NCI-H1694 (cell line): ENCODE measurements at places on chromosomes 2 and 18.

DNA sequence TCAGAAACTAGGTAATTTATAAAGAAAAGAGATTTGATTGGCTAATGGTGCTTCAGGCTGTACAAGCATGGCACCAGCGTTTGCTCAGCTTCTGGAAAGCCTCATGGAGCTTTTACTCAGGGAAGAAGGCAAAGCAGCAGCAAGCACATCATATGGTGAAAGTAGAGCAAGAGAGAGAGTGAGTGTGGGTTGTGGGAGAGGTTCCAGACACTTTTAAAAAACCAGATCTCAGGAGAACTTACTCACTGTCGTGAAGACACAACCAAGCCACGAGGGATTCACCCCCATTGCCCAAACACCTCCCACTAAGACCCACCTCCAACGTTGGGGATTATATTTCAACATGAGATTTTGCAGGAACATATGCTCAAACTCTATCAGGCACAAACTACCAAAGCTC lies 554.6 kb upstream of the TNP1 start:
- no peak for DNase-seq

GRCh38 chr18:48876590-48876989 lies 74.2 kb downstream of the SMAD7 start:
- no peak for DNase-seq

DNA sequence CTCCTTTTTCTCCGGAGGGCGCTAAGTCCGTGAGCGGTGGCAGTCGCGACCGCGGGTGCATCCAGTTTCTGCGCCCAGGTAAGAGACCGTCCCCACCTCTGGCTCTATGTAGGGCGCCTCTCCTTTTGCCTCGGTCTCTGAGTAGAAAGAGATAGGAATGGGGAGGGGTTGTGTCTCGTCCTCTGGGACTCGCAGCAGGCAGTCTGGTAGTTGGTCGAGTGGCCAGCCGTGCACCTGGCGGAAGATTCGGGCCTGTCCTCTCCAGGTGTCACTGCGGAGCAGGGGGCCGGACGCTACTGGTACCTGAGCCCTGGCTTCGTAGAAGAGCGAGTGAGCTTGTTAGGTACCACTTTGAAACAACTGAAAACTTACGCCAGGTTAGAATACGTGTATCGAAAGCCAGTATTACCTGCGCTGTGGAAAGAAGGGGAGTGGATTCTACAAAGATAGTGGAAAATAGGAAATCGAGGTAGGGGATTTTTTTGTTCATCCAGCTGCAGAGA lies 403 bp downstream of the MAP2 start:
- no peak for DNase-seq

DNA sequence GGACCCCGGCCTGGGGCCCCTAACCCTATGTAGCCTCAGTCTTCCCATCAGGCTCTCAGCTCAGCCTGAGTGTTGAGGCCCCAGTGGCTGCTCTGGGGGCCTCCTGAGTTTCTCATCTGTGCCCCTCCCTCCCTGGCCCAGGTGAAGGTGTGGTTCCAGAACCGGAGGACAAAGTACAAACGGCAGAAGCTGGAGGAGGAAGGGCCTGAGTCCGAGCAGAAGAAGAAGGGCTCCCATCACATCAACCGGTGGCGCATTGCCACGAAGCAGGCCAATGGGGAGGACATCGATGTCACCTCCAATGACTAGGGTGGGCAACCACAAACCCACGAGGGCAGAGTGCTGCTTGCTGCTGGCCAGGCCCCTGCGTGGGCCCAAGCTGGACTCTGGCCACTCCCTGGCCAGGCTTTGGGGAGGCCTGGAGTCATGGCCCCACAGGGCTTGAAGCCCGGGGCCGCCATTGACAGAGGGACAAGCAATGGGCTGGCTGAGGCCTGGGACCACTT lies 16.4 kb downstream of the EMX1 start:
- DNase-seq: no peak

GRCh38 chr2:118059919-118060478 lies 28.3 kb upstream of the INSIG2 start:
- no peak for DNase-seq

GRCh38 chr2:219022616-219023015 lies 18.7 kb downstream of the CFAP65 start:
- no peak for DNase-seq

- DNase-seq: peak; percentile 70
Measured at GRCh38 chr2:160994141-160995002, 165.9 kb upstream of the TANK start.

- DNase-seq: no peak
Measured at GRCh38 chr2:230684270-230685168, 28.1 kb upstream of the CAB39 start.

DNA sequence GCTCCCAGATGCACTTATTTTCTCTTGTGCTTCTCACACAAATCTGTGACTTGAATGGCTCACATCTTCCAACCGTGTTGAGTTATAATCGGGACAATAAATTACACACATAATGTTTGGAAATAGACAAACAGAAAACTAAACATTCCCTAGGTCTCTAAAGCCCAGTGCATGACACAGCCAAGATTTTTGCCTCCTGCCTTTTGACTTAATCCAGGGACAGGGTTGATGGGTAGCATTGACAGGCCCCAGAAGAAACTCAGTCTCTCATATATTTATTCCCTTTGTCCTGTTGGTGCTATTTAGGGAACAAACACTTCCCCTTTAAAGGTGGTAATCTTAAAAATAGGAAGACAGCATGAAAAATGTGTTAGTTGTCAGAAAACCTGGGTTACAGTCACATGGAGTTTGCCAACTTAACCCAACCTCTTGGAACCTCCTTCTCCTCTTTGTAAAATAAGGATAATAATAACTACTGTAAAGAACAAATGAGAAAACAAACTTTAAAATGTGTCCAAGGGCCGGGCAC lies 24.0 kb upstream of the ARPC2 start:
- no peak for DNase-seq

- DNase-seq: no peak
Measured at GRCh38 chr2:168254158-168254935, 7.0 kb upstream of the STK39 start.

GRCh38 chr2:152499896-152500735 lies 165.1 kb downstream of the FMNL2 start:
- peak; percentile 12 for DNase-seq

DNA sequence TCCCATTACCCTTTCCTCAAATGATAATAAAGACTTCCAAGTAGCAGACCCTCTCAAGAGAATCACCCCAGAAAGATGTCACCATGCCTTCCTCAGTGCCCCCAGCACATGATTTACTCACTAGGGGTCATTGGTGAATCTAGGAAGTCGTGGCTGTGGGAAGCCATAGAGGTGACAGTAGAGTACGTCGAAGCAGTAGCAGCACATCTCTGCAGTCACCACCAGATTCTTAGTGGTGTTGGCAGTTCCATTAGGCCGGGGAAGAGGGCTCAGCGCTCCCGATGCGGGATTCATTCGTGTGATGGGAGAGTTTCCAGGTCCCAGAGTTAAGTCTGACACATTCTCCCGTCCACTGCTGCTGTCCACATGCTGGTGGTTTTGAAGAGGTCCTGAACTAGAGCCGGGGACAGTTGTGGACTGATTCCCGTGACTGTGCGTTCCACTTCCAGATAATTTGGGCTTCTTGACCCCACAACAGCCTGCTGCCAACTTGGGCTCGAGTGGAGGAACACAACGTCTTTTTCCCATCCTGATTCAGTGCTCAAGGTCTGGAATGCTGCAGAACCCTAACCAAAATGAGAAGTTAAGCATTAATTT lies 12.0 kb downstream of the AMMECR1L start:
- no peak for DNase-seq

DNA sequence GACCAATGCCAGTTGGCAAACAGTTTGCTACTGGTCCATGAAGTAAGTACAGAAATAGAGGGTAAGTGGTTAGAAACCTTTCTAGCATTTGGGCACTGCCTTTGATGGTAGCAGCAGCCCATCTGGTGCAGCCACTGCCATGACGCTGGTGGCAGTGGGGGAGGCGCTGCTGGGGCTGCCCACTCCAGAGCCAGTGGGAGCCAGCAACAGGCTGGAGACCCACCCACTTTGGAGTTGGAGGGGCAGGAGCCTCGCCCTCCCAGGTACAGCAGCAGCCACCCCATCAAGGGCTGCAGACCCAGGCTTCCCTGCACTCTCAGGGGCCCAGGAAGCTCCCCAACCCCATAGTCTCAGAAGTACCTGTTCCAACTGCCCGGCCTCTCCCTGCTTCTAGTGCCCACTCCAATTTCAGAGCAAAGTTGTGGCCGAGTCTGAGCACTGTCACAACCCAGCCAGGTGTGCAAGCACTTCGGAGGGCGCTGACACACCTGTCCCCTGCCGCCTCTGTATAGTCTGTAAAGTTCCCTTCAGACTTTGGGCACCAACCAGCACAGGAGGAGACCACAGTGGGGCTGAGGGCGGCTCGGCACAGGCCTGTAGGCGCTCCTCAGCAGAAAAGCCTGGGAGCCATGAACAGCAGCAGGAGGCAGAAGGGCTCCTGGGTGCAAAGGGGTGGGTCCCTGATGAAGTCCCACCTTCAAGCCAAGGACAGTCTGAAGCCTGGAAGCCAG lies 125.6 kb upstream of the CCDC150 start:
- no peak for DNase-seq
